ENCODE measurements at places on chromosomes 16 and 17. TPM values are rescaled to one million over a fixed set of nuclear protein-coding genes. Genes with fewer than 3 reads are reported as not detected.

GRCh38 chr16:20916942-20917341 is 16.4 kb downstream of the LYRM1 start:
- no peaks in the 10 kb centered on the region for H3K27me3 ChIP-seq
- H3K4me1 ChIP-seq: no peaks in the 10 kb centered on the region
- no peak overlapping the region for H3K27ac ChIP-seq
- DNase-seq: no peak
- no peaks in the 10 kb centered on the region for H3K36me3 ChIP-seq

DNA sequence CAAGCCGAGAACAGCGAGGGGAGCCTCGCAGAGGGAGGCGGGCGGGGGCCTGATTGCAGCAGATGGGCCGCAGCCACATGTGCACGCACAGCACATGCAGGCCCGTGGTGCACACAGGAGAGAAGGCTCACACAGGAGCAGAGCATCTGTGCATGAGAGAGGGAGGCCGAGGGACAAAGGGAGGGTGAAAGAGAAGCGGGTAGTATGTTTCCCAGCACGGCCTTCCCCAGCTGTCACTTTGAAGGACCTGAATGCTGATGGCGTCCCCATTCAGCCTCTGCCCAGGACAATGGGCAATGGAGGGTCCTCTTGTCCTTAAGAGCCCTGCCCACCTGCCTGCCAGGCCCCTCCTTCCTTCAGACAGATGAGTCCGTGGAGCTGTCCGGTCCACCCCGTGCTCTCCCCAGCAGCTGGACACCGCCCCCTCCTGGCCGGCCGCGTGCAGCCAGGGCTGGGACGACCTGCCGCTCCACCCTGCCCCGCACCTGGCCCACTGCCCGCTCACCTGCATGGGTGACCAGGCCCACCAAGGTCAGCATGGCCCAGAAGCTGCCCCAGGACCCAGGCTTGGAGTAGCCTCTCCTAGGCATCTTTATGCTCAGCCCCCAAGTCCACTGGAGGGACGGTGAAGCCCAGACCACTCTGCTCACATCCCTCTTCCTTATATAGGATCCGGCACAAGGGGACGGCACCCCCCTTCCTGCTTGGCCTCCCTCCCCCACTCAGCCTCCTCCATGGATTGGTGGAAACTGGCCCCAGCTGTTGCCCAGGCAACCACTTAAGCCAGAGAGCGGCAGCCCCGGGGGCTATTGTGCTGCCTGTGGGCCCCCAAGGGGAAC is at the start of gene BTBD17:
Gene BTBD17 (minus strand): TSS at position 639 of the 839 bp plus-strand sequence. CDS start 49 bp downstream, at position 590.
- H3K27me3 ChIP-seq: peaks cover 55% of the 10 kb centered on the region
- H3K4me1 ChIP-seq: no peaks in the 10 kb centered on the region
- no peak for DNase-seq
- H3K27ac ChIP-seq: no peak within 1 kb of the TSS

The SLC6A2 gene
- total RNA-seq: 0.14 TPM

DNA sequence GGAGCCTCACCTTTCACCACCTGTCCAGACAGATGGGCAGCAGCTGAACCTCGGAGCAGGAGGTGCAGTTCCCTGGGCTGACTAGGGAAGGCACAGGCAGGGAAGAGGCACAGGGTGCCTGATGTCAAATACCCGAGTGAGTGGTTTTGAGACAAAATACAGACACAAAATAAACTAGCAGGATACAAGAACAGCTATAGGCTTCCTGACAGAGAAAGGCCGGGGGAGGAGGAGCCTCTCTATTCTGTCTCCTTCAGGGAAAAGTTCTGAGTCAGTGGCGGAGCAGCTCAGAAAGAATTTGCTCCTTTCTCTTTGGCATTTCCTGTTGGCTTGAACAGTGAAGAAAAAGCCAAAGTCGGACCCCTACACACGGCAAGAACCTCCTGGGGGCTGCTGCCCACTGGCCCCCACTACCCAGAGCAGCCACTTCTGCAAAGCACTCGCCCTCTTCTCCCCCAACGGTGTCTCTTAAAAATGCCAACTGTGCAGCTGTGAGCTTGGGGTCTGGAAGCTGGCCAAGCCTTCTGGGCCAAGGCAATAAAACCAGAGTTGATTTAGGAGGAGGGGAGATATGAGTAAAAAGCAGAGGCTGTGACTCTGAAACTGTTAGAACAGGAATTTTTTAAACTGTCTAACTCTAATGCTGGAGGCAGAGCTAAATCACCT is 14.4 kb upstream of the FAAP100 start:
- H3K36me3 ChIP-seq: peaks cover 55% of the 10 kb centered on the region
- H3K27ac ChIP-seq: peak overlapping the region; percentile 85
- H3K27me3 ChIP-seq: no peaks in the 10 kb centered on the region
- peak; percentile 90 for DNase-seq
- peaks cover 38% of the 10 kb centered on the region for H3K4me1 ChIP-seq

The KIF19 gene
- 0.36 TPM for total RNA-seq

- no peak for DNase-seq
- H3K36me3 ChIP-seq: no peaks in the 10 kb centered on the region
- no peaks in the 10 kb centered on the region for H3K4me1 ChIP-seq
- H3K27me3 ChIP-seq: no peaks in the 10 kb centered on the region
- H3K4me3 ChIP-seq: no peak overlapping the region
- H3K27ac ChIP-seq: peak overlapping the region; percentile 43
Observed at GRCh38 chr17:20920815-20921199, 122.0 kb downstream of the USP22 start.

GRCh38 chr16:4537376-4538343 is 913 bp downstream of the CDIP1 start:
- H3K36me3 ChIP-seq: peaks cover 6% of the 10 kb centered on the region
- no peaks in the 10 kb centered on the region for H3K4me1 ChIP-seq
- peak overlapping the region; percentile 63 for H3K4me3 ChIP-seq
- peak overlapping the region; percentile 91 for H3K27ac ChIP-seq
- peak; percentile 70 for DNase-seq

- peak within 1 kb of the TSS; percentile 68 for H3K4me3 ChIP-seq
- H3K36me3 ChIP-seq: peaks cover 61% of the 10 kb centered on the region
- peak; percentile 92 for DNase-seq
Observed at GRCh38 chr16:67872631-67873434, at the start of gene EDC4. TSS of gene EDC4 (plus strand) at chr16:67873052. CDS start at chr16:67873262, 210 bp downstream.

DNA sequence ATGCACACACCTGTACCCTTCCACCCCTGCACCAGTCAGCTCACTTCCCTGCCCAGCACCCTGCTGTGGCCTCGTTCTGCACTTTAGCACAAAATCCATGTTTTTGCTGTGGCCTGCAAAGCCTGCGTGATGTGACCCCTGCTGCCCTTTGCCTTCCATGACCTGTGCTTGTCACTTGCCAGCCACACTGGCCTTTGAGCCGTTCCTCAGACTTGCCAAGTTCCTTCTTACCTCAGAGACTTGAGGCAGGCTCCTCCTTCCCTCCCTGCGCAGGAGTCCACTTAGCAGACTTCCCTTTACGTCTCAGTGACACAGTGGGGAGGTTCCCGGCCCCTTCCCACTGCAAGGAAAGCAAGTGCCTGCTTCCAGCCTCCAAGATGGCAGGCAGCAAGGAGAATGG is 134.7 kb downstream of the SNX29 start:
- no peak overlapping the region for H3K4me3 ChIP-seq
- H3K27me3 ChIP-seq: no peaks in the 10 kb centered on the region
- H3K4me1 ChIP-seq: no peaks in the 10 kb centered on the region
- H3K27ac ChIP-seq: no peak overlapping the region

GRCh38 chr17:26774291-26775218 is 519.4 kb upstream of the WSB1 start:
- no peak overlapping the region for H3K27ac ChIP-seq
- no peaks in the 10 kb centered on the region for H3K27me3 ChIP-seq
- no peaks in the 10 kb centered on the region for H3K4me1 ChIP-seq
- DNase-seq: no peak
- H3K36me3 ChIP-seq: no peaks in the 10 kb centered on the region

The CALB2 gene
- total RNA-seq: 5.2 TPM

- peaks cover 24% of the 10 kb centered on the region for H3K4me1 ChIP-seq
- no peak overlapping the region for H3K27ac ChIP-seq
- no peak overlapping the region for H3K4me3 ChIP-seq
- no peaks in the 10 kb centered on the region for H3K36me3 ChIP-seq
Observed at GRCh38 chr17:12545877-12546513, 119.7 kb upstream of the MYOCD start.

The SLFN12 gene
- 19.9 TPM for total RNA-seq

- no peaks in the 10 kb centered on the region for H3K36me3 ChIP-seq
- no peak for DNase-seq
- no peak overlapping the region for H3K4me3 ChIP-seq
- H3K4me1 ChIP-seq: no peaks in the 10 kb centered on the region
- no peaks in the 10 kb centered on the region for H3K27me3 ChIP-seq
Observed at GRCh38 chr16:54446639-54447038, 160.1 kb upstream of the IRX3 start.

The HOXB7 gene
- total RNA-seq: 1.1 TPM

The PDIA2 gene
- total RNA-seq: 5.5 TPM

DNA sequence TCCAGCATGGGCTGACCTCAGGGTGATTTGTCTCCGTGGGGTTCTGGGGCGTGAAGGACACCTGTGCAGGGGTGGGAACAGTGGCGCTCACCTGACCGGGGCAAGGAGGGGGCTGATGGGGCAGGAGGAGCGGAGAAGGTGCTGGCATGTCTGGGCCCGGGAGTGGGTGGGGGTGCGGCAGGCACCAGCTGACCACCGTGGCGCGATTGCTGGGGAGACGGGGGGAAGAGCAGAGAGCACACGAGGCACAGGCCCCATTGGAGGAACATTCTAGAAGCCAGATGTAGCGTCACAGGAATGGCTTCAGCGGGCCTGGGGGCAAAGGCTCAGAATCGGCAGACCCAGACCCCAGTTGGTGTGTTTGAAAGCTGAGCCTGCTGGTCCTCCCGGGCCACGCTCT is 12.1 kb downstream of the CACNA1H start:
- H3K27ac ChIP-seq: peak overlapping the region; percentile 88
- no peak for DNase-seq
- H3K4me1 ChIP-seq: peaks cover 100% of the 10 kb centered on the region
- no peak overlapping the region for H3K4me3 ChIP-seq
- no peaks in the 10 kb centered on the region for H3K27me3 ChIP-seq
- no peaks in the 10 kb centered on the region for H3K36me3 ChIP-seq

The MMP25 gene
- total RNA-seq: under 0.01 TPM

The PYDC1 gene
- total RNA-seq: not detected

- H3K4me1 ChIP-seq: peaks cover 12% of the 10 kb centered on the region
- no peak overlapping the region for H3K27ac ChIP-seq
- peaks cover 12% of the 10 kb centered on the region for H3K27me3 ChIP-seq
- no peak overlapping the region for H3K4me3 ChIP-seq
Observed at GRCh38 chr17:73956595-73957465, 246.6 kb upstream of the RPL38 start.

GRCh38 chr17:53100126-53100525 is 722.6 kb upstream of the KIF2B start:
- no peaks in the 10 kb centered on the region for H3K4me1 ChIP-seq
- H3K4me3 ChIP-seq: no peak overlapping the region
- DNase-seq: no peak
- no peaks in the 10 kb centered on the region for H3K36me3 ChIP-seq

The KRT9 gene
- not detected for total RNA-seq

DNA sequence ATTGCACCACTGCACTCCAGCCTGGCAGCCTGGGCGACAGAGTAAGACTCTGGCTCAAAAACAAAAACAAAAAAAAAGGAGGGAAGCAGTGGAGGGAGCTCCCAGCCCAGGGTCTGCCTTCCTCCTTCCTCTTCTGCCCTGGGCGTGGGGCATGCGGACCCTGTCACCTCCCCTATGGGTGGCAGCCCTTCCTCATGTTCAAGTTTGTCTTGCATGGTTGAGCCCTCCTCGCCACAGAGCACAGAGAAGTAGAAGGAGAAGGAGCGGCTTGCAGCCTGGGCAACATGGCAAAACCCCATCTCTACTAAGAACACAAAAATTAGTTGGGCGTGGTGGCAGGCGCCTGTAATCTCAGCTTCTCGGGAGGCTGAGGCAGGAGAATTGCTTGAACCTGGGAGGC is 21.4 kb upstream of the TIMP2 start:
- H3K4me1 ChIP-seq: no peaks in the 10 kb centered on the region
- H3K27ac ChIP-seq: no peak overlapping the region
- no peaks in the 10 kb centered on the region for H3K36me3 ChIP-seq
- no peak overlapping the region for H3K4me3 ChIP-seq
- no peaks in the 10 kb centered on the region for H3K27me3 ChIP-seq

GRCh38 chr16:69064764-69065313 is 40.6 kb upstream of the HAS3 start:
- DNase-seq: peak; percentile 12
- no peaks in the 10 kb centered on the region for H3K4me1 ChIP-seq
- H3K27me3 ChIP-seq: no peaks in the 10 kb centered on the region
- no peak overlapping the region for H3K27ac ChIP-seq
- no peak overlapping the region for H3K4me3 ChIP-seq

The TRPV2 gene
- total RNA-seq: 9.3 TPM

DNA sequence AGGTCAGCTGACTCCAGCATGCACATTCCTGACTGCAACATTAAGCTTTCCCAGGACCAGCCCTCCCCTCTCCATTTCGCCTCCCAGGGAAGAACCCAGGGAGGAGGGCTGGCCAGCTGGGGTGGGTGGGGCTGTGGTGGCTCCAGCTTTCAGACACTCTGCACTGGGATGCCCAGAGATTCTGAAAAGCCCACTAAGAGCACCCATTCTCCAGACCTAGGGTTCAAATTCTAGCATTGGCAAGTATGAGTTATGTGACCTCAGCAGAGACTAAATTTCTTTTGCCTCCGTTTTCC is 7.8 kb downstream of the DLX3 start:
- no peaks in the 10 kb centered on the region for H3K36me3 ChIP-seq
- peak; percentile 20 for DNase-seq
- H3K27me3 ChIP-seq: peaks cover 81% of the 10 kb centered on the region
- H3K4me1 ChIP-seq: peaks cover 9% of the 10 kb centered on the region
- H3K27ac ChIP-seq: no peak overlapping the region
- H3K4me3 ChIP-seq: no peak overlapping the region

DNA sequence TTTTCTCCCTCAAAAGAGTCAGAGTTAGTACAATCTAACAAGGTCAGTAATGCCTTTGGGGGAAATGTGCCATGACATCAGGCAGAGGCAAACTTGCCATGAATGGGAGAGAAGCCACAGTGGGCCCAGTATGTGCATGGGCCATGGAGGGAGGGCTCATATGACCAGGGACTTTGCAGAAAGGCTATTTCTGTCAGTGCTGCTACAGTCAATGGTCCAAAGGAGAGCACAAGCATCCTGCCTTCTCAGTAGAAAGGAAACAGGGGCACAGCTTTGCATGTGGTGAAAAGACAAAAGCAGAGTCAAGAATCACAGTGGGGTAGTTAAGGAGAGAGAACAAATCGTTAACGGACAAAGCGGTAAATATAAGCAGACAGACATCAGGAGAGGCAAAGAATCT is 11.2 kb upstream of the CORO6 start:
- no peak for DNase-seq
- H3K27me3 ChIP-seq: no peaks in the 10 kb centered on the region
- no peak overlapping the region for H3K27ac ChIP-seq
- H3K4me3 ChIP-seq: no peak overlapping the region
- H3K4me1 ChIP-seq: no peaks in the 10 kb centered on the region

- H3K4me3 ChIP-seq: no peak overlapping the region
- no peak overlapping the region for H3K27ac ChIP-seq
- no peaks in the 10 kb centered on the region for H3K36me3 ChIP-seq
- peaks cover 10% of the 10 kb centered on the region for H3K27me3 ChIP-seq
Observed at GRCh38 chr16:89616623-89617022, 3.2 kb downstream of the DPEP1 start.

The ST6GALNAC1 gene
- total RNA-seq: 0.83 TPM

Measured in sigmoid colon (tissue), 7 donors.